ENCODE measurements at places on chromosomes 3 and 15. TPM values are rescaled to one million over a fixed set of nuclear protein-coding genes. Genes with fewer than 3 reads are reported as not detected.
A peak's percentile ranks its signal among the peaks of the same experiment; 100 is the strongest.

DNA sequence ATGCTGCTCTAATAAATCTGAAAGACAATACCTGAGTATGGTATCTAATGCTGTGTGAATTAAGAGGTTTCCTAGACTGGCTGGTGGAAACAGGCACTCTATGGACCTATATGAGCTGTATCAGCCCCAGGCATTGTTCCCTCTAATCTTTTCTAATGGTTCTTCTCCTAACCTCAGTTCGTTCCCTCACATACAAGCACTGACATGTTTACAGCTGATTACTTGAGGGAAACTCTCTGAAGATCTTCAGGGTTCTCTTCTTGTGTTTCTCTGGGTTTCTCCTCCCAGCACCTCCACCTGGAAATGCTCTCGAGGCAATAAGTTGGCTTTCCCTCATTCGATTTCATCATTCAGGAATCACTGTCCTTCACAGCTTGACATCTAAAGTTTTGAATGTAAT lies 52.9 kb downstream of the KLF15 start:
- DNase-seq = no peak

RTP1 gene
- not detected for polyA plus RNA-seq

FGF12 gene
- polyA plus RNA-seq = 1.3 TPM

DNA sequence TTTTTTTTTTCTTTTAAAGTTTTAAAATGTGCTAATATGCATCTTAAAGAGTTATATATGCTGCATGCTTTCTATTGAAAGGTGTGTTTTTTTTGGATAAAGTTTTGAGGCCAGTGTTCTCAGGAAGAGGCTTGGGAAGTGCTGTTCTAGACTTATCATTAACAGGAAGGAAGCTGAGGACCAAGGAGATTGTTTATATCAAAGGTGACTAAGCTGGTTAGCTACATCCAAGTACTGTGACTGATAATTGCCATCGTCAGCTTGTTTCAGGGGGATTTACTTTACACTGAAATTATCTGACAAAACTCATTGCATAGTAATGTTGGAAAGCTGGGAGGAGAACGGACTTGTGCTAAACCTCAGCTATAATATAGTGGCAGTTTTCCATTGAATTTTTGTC lies 36.3 kb upstream of the UTS2B start:
- no peak for DNase-seq

DNA sequence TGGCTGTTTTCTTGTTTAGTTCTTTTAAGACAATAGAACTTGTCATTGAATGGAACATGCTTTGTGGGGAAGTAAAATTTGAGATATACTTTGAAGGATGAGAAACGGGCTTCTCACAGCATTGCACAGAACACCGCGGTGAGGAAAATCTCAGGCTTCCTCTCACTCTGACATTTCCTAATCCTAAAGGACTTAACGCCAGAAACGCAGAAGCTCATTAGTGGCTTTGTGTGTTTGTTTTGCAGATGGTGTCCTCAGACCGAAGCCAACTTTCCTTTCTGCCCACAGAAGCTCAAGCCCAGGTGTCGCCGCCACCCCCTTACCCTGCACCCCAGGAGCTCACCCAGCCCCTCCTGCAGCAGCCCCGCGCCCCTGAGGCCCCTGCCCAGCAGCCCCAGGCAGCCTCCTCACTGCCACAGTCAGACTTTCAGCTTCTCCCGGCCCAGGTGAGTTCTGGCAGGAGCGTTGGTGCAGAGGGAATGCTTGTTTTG lies 78.9 kb upstream of the BLM start:
- no peak for DNase-seq

DNA sequence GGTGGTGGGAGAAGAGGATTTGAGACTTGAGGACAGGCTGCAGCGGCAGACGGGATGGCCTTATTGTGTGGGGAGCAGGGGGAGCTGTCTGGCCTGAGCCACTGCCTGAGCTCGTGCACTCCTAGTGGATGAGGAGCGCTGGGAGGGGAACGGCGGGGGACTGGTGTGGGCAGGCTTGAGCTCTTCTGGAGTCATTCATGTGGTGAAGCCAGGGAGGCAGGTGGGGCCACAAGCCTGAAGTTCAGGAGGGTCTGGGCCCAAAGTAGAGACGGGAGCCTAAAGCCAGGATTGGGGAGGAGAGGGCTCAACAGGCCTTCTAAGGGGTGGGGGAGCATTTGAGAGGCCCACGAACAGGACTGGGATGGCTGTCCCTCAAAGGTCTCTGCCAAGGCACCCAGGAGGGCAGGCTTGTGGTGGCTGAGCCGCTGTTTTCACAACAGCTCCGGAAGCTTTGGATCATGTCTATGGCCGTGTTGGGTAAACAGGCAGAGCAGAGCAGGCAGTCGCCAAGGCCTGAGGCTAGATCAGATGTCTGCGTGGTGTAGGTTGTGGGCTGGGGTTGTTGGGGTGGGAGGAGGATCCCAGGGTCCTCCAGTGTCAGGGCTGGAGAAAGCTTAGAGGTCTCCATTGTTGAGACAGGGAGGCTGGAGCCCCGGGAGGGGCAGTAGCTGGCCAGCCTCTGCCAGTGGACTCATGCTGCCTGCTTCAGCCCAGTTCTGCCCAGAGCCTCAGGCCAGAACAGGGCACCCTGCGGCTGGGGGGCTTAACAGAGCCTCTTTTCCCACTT lies 8.2 kb downstream of the PRKCD start:
- no peak for DNase-seq

GRCh38 chr15:100340721-100341238 lies 995 bp downstream of the ADAMTS17 start:
- DNase-seq = no peak

- no peak for DNase-seq
These were observed 73.7 kb downstream of the PIK3CB start for GRCh38 chr3:138761002-138761401.

FAM43A gene
- polyA plus RNA-seq = 22.9 TPM

- no peak for DNase-seq
These were observed 28.0 kb upstream of the PTX3 start for GRCh38 chr3:157408499-157409149.

GRCh38 chr3:129070086-129070885 lies 9.7 kb downstream of the GP9 start:
- no peak for DNase-seq

DNA sequence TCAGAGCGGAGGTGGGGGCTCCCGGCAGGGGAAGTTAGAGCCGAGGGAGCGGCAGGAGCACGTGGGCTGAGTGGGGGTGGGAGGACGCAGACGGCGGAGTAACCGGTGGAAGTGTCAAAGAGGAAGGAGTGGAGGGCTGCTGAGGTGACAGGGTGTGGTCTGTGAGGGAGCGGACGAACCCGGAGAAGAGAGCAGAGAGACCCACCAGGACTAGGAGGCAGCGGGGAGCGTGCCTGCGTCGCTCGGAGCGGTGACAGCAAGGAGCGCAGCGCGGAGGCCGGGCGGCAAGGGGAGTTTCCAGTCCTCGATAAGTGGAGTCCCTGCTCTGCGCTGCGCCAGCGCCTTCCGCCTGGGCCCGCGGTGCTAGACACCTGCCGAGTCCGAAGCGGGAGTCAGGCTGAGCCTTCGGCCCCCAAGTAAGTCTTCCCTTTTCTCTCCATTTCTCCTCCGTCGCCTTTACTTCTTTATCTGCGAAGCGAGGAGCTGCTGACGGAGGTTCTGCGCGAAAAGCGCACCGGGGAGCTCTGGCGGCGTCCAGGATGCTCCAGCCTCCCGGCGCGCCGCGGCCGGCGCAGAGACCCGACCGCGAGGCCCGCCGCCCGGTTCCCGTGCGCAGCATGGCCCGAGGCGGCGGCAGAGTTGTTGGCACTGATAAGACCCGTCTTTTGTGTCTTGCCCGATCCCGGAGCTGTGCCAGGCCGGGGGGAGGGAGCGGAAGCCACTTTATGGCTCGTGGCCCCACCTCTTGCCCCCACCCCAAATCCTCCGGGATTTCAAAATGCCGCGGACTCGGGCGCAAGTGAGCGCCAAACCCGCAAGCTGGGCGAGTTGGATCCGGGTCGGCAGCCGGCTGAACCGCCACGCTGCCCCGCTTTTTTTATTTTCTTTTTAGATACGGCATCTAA lies 533.0 kb upstream of the SEMA6D start:
- DNase-seq = peak; percentile 55

GRCh38 chr15:81562986-81563385 lies 189.0 kb upstream of the TMC3 start:
- DNase-seq = no peak

DNA sequence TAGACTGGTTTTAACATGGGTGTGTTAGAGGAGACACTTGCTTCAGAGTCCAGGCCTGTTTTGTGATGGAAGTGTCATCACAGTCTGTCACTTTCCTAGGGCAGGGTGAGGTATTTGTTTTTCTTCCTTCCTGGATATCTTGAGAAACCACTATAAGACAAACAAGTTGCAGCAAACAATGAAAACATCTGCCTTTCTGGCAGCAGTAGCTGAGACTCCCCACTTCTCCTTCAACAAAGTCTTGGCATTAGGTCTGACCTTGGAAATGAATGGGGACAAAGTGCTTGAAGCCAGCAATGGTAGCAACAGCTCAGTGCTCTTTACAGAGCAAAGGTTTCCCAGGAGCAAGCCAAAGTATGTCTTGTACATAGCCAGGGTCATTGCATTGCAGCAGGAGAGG lies 64.6 kb downstream of the CD200 start:
- no peak for DNase-seq

DNA sequence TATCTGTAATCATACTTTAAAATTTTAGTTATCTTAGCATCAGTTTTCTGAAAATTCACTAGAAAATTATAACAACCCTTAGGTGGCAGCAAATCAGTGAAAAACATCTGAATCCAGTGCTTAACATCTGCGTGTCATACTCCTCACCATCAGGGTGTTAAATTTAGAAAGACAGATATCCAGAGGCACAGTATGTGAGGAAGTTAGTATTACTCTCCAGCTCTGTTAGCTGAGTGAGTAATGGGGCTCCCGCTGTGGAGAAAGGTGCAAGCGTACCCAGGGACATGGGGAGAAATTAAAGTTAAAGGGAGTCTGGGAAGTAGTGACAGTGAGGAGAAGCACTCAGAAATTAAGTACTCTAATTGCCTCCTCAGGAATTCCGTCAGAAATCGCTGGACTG lies 50.9 kb downstream of the CEP63 start:
- no peak for DNase-seq

SLC12A1 gene
- 0.04 TPM for polyA plus RNA-seq

SLC24A5 gene
- polyA plus RNA-seq = not detected

DNA sequence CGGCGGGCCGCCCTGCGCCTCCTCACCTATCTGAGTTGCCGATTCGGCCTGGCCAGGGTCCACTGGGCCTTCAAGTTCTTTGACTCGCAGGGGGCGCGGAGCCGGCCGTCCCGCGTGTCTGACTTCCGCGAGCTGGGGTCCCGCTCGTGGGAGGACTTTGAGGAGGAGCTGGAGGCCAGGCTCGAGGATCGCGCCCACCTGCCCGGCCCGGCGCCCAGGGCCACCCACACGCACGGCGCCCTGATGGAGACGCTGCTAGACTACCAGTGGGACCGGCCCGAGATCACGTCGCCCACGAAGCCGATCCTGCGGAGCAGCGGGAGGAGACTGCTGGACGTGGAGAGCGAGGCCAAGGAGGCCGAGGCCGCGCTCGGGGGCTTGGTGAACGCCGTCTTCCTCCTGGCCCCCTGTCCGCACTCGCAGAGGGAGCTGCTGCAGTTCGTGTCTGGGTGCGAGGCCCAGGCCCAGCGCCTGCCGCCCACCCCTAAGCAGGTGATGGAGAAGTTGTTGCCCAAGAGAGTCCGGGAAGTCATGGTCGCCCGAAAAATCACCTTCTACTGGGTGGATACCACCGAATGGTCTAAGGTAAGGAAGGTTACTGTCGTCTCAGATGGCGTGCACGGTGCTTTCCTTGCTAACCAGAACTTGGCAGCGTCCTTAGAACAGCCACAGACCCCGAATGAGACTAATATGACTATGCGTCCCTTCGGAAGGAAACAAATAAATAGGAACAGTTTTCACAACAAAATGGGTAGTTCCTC lies 567 bp downstream of the TICRR start:
- no peak for DNase-seq

DNA sequence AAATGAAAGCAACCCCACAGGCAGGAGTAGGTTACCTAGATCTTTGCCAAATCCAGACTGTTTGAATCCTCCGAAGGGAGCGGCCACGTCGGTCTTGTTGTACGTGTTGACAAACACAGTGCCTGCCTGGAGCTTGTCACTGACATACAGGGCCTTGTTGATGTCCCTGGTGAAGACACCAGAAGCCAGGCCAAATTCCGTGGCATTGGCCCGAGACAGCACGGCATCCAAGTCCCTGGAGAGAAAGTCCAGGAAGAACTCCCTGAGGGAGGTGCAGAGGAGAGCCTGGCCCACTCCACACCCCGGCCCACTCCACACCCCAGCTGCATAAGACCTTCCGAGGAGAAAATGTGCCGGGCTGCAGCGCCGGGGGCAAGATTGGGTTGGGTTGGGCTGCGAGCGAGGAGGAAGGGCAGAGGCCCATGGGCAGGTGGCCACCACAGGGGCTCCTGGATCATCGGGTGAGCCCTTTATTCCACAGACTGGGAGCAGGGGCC lies 21.8 kb upstream of the SLC41A3 start:
- DNase-seq = no peak

CCRL2 gene
- 0.38 TPM for polyA plus RNA-seq

ETV5 gene
- 20.9 TPM for polyA plus RNA-seq

SPG11 gene
- 32.8 TPM for polyA plus RNA-seq

GRCh38 chr3:151265866-151266265 lies 12.5 kb downstream of the P2RY14 start:
- DNase-seq = no peak

- no peak for DNase-seq
These were observed 18.3 kb downstream of the ABHD5 start for GRCh38 chr3:43709022-43709421.

XCR1 gene
- 0.17 TPM for polyA plus RNA-seq

PLA2G4D gene
- polyA plus RNA-seq = 0.14 TPM

GRCh38 chr3:14549256-14549919 lies 9.2 kb upstream of the GRIP2 start:
- DNase-seq = no peak

DNA sequence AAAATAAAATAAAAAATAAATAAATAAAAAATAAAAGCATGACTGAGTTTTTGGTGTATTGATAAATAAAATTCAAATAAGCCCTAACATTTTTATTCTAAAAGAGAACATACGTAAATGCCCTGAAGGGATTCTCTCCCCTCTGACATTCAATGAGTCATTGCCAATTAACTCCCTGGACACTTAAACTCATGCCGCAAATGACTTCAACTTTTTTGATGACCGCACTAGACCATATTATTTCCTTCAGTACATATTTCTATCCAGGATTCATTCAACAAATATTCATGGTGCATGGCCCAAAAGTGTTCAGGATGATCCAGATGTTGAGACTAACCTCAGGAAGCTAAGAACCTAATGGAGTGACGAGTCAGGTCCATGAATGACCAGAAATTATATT lies 195.9 kb upstream of the LRRN1 start:
- DNase-seq = no peak

CPNE4 gene
- 0.35 TPM for polyA plus RNA-seq

- DNase-seq = no peak
These were observed 1447.4 kb upstream of the ALCAM start for GRCh38 chr3:103919327-103919726.
